ENCODE measurements at places on chromosomes 4 and X. TPM values are rescaled to one million over a fixed set of nuclear protein-coding genes. Genes with fewer than 3 reads are reported as not detected.

The CYBB gene
- 35.4 TPM for total RNA-seq

The CLIC2 gene
- 8.3 TPM for total RNA-seq

The RHOXF2 gene
- not detected for total RNA-seq

The NXF2B gene
- total RNA-seq = not detected

The TCEAL6 gene
- total RNA-seq = 0.82 TPM

The RNF128 gene
- 13.5 TPM for total RNA-seq

The CLDN22 gene
- not detected for total RNA-seq

The COL4A5 gene
- 6.2 TPM for total RNA-seq

The NR3C2 gene
- 205 TPM for total RNA-seq

The PRKG2 gene
- 9.8 TPM for total RNA-seq

The RIBC1 gene
- total RNA-seq = 0.43 TPM

Measured in mucosa of descending colon (tissue), 3 donors.